T-cell (primary cell): ENCODE measurements at places on chromosomes 1 and 21.

- no peak for DNase-seq
These were observed 133.1 kb upstream of the NFIA start for GRCh38 chr1:60949154-60949825.

DNA sequence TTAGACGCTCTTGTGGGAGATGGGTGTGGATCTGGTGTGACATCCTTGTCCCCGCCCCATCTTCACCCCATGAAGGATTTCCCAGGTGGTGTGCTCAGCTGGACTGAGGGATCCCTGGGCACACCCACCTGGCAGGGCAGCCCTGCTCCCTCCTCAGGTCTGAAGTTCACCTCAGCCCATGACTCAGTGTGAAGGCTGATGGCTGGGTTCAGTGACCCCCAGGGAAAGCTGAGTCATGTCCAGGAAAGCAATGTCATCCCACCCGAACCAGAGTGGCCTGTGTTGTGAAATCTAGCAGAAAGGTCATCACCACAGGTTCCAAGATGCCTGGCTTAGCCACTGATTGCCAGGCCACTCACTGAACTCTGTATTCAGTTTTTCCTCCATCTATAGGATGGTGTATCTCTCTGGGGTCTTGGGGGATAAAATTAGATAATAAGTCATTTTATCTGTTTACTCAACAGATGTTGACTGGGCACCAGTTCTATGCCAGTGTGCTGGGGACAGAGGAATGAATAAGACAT lies 97.7 kb upstream of the JUN start:
- DNase-seq, result no peak

DNA sequence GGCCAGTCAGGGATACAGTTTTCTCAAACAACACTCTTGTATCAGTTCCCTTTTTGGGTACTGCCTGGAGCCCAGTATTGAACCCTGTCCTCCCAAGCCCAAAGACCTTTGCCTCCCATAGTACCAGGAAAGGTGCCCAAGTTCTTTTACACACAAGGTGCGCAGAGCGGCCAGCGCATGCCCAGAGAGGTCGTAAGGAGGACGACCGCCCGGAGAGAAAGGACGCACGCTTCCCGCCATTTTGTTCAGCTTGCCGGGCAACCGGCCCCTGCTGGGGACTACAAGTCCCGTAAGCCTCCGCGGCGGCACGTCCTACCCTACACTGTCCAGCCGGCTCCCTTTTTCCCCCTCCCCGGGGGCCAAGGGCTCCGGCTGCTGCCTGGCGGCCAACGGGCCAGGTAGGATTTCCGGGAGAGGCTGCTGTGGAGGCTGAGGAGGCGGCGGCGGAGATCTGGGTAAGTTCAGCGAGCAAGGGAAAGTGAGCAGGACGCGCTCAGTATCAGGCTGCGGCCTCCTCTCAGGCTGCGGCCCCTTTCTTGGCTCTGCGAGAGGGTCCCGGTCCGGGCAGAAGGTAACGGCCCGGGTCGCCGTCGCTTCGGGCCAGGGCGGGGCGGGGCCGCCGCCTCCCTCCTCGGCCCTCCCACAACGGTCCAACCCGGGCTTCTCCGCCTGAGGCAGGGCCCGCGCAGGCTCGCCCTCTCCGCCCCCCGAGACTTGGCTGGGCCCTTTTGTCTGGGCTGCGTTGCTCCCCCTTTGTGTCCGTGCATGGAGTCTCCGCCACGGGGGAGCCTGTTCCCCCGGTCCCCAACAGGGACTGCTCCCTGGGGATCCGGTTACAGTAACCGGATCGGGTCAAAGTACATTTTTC lies at the start of gene PHACTR4:
Gene PHACTR4 (plus strand): TSS at position 370 of the 868 bp plus-strand sequence. CDS start 37,708 bp downstream, outside the sequence.
- peak; percentile 51 for DNase-seq

- DNase-seq, result no peak
These were observed 105.6 kb downstream of the EPHB2 start for GRCh38 chr1:22816067-22816775.

DNA sequence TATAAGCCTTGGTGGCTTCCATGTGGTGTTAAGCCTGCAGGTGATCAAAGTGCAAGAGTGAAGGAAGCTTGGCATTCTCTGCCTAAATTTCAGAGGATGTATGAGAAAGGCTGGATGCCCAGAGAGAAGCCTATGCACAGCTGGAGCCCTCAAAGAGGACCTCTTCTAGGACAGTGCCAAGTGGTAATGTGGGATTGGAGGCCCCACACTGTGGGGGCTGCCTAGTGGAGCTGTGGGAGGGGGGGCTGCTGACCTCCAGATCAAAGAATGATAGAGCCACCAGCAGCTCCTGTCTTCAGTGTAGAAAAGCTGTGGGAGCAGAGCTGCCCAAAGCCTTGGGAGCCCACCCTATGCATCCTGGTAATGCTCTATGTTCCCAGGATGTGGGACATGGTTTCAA lies 1512.7 kb upstream of the TPTE start:
- no peak for DNase-seq

GRCh38 chr1:90457985-90458384 lies 259.1 kb downstream of the BARHL2 start:
- DNase-seq, result no peak

GRCh38 chr1:203517426-203518110 lies 23.6 kb downstream of the OPTC start:
- no peak for DNase-seq
